ENCODE measurements at places on chromosomes 1 and 21.

DNA sequence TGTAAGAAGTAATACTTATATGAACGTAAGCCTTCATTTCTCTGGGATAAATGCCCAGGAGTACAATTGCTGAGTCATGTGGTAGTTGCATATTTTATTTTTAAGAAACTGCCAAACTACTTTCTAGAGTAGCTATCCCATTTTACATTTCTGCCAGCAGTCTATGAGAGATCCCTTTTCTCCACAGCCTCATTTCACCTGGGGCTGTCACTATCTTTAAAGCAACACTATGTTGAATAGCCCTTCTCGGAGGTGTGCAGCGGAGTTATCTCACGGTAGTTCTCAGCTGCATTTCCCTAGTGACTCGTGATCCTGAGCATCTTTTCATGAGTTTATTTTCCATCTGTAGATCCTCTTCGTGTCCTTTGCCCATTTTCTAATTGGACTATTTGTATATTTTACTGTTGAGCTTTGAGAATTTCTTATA, 93.4 kb downstream of the ADARB1 start:
- no peak for DNase-seq

DNA sequence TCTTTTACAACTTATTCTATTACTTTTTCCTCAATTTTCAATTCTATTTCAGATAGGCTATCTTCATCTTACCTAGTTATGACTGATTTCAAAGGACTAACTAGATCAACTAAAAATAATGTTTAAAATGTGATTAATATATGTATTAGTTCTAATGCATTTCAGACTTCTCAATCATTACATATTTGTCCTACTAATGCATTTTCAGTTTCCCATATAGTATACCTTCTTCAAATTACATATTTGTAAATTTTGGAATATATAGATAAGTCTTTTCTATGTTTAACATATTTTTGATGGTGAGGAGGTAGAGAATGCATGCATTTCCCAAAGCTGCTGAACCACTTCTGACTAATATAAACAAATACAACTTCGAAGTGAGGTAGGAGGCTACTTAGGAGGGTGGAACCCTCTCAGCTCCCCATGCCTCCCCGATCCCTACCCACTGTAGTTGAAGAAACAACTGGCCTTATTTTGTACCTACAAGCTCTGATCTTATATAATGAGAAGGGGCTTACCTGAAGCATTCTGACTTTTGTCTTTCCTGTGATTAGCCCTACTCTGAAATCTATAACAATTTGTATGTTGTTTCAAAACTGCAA, 1.7 kb downstream of the TRMT1L start:
- DNase-seq = no peak

DNA sequence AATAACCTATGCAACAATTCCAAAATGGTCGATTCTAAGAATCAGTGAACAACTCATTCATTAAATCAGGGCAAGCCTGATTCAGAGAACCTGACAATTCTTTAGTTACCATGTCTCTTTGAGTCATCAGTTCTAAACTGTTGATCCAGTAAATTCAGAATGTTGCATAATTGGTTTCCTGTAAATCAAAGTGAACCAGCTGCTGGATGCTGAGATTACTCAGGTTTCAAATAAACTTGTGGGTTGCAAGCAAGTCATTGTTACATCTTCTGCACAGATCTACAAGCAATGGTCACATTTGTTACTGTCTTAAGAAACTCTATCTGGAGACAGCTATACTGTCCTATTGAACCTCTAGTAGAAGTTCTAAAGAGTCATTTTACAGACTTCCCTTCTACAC, 16.5 kb downstream of the PLA2G2D start:
- peak; percentile 25 for DNase-seq

DNA sequence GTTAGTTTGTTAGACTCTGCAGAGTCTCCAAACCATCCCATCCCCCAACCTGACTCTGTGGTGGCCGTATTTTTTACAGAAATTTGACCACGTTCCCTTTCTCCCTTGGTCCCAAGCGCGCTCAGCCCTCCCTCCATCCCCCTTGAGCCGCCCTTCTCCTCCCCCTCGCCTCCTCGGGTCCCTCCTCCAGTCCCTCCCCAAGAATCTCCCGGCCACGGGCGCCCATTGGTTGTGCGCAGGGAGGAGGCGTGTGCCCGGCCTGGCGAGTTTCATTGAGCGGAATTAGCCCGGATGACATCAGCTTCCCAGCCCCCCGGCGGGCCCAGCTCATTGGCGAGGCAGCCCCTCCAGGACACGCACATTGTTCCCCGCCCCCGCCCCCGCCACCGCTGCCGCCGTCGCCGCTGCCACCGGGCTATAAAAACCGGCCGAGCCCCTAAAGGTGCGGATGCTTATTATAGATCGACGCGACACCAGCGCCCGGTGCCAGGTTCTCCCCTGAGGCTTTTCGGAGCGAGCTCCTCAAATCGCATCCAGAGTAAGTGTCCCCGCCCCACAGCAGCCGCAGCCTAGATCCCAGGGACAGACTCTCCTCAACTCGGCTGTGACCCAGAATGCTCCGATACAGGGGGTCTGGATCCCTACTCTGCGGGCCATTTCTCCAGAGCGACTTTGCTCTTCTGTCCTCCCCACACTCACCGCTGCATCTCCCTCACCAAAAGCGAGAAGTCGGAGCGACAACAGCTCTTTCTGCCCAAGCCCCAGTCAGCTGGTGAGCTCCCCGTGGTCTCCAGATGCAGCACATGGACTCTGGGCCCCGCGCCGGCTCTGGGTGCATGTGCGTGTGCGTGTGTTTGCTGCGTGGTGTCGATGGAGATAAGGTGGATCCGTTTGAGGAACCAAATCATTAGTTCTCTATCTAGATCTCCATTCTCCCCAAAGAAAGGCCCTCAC, at the start of gene OLIG2:
OLIG2 (plus strand) TSS at position 447 of the 954 bp plus-strand sequence. CDS start 928 bp downstream, outside the sequence.
- peak; percentile 49 for DNase-seq

DNA sequence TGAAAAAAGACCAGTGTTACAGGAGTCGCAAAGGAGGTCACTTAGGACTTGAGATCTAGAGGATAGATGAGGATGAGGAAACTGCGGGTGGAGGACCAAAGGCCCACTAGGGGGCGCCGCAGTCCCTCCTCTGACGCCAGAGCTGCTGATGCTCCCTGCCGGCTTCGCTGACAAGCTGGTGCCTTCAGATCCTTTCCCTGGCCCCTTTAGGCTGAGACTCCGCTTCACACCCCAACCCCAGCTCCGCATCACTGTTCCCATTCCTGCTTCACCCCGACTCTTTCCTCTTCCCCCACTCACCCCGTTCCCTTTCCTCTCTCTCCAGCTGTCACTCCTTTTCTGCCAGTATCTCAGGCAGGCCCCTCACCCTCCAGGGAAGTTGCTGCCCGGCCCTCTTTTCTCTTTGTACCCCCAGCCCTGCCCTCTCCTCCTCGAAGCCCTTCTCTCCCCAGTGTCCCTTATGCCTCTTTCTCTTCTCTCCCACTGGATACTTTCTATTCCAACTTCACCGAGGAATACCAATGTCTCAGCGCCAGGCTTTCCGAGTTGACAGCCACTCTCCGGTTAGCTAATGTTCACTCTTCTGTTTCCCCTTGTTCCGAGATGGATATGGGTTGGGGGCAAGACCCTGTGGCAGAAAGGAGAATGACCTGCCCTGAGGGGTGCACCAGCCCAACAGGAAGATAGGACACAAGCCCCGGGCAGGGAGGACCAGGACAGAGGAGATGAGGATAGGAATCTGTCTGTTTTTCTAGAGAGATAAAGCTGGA, 4.5 kb downstream of the KCNJ9 start:
- peak; percentile 93 for DNase-seq
